Epithelial cell of proximal tubule (primary cell): ENCODE measurements at places on chromosomes 16 and 17.

GRCh38 chr16:48623304-48624016 lies 13.5 kb upstream of the N4BP1 start:
- DNase-seq, result no peak

- DNase-seq, result no peak
Observed at GRCh38 chr16:1907226-1907860, 10.9 kb downstream of the HS3ST6 start.

- no peak for DNase-seq
Observed at GRCh38 chr16:84907575-84907974, 87.8 kb downstream of the CRISPLD2 start.

GRCh38 chr17:33050611-33051140 lies 59.0 kb downstream of the SPACA3 start:
- no peak for DNase-seq

GRCh38 chr17:39872751-39873150 lies 4.7 kb downstream of the ZPBP2 start:
- DNase-seq, result no peak

GRCh38 chr17:38351412-38352222 lies at the start of gene SOCS7:
Gene SOCS7 (plus strand): TSS chr17:38351844. CDS start chr17:38352053, 209 bp downstream.
- DNase-seq, result no peak
